ENCODE measurements at places on chromosomes 13 and 19. TPM values are rescaled to one million over a fixed set of nuclear protein-coding genes. Genes with fewer than 3 reads are reported as not detected.

Gene PEAK3
- total RNA-seq = not detected

Gene CACNA1A
- 0.43 TPM for total RNA-seq

Gene ABHD8
- total RNA-seq = 10.4 TPM

Gene SIGLECL1
- not detected for total RNA-seq

Gene TMTC4
- total RNA-seq = 12.5 TPM

Gene CEACAM16
- not detected for total RNA-seq

Gene GGACT
- not detected for total RNA-seq

Gene CEP89
- total RNA-seq = 21.3 TPM

Gene CGB5
- not detected for total RNA-seq

Gene LILRB5
- not detected for total RNA-seq

Gene KLF1
- 0.46 TPM for total RNA-seq

Measured in activated naive CD4-positive, alpha-beta T cell treated with anti-CD3 and anti-CD28 coated beads, Interleukin-2, amount 50 U/mL, for 72 hours (primary cell).